ENCODE measurements at places on chromosomes 12 and 14.
A peak's percentile ranks its signal among the peaks of the same experiment; 100 is the strongest.

DNA sequence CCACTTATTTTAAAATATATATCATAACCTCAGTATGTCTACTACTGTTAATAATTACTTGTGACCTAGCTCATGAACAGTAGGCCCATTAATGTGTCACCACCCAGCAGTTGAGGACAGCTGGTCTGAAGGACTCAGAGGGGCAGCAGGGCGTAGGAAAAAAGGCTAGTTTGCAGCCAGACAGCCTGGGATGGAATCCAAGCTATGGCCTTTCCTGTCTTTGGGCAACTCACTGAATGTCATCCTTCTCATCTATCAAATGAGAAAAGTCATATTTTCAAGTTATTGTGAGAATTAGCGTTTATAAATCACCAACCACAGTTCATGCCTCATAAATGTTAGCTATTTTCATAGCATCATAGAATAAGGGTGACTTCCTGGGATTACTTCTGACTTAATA is 12.3 kb downstream of the DENND5B start:
- DNase-seq = no peak

DNA sequence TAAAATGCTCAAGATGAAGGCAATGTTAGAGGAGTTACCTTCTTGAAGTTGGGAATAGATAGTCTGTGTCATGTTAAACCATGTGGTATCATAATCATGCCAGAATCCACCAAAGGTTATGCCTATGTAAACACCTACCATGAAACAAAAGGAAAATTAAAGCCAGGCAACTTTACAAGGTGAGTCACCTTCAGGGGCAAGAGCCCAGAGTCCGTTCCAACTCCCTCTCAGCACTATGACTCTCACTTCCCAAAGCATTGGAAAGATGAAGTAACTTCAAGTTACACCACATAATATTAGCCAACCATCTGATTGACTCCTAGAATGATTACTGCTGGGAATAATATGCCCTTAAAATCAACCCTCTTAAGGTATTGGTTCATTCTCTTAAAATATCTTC is 38.5 kb downstream of the CATSPERB start:
- DNase-seq = no peak

GRCh38 chr14:24052656-24053547 is 1.1 kb downstream of the CARMIL3 start:
- peak; percentile 37 for DNase-seq

DNA sequence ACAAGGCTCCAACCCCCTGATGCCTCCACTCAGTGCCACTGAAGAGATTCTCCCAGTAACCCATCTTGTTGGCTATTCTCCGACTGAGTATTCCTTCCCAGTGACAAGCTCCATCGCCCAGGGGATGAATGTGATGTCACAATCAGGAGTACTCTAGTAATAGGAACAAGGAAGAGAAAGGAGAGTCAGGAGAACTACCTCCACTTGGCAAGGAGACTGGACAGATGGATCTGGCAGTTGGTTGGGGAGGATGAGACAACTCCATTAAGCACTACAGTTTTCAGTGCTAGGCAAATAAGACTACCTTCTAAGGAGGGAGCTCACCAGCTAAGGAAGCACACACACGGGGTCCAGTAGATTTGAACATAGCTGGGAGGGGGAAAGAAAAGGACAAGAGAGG is 5.3 kb downstream of the RNF41 start:
- DNase-seq = no peak
